ENCODE measurements at places on chromosomes 5 and 9. TPM values are rescaled to one million over a fixed set of nuclear protein-coding genes. Genes with fewer than 3 reads are reported as not detected.

DNA sequence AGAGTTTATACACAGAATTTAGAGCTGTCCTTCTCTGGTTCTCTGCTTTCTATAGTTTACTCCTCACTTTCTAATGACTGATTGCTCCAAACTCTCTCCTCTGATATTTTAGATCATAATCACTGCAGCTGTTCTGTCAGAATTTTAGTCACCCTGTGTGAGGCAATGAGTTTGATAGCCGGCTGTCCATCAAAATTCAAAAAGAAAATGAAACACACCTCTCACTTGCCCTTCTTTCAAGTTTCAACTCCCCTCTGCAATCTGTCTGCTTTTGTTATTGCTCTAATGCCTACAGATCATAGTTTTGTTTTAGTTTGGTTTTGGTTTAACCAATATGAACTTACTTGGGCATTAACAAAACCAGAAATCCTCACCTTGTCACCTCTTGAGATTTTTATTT is 23.3 kb upstream of the ABLIM3 start:
- no peak for DNase-seq
- H3K27me3 ChIP-seq, result no peaks in the 10 kb centered on the region
- no peak overlapping the region for H3K4me3 ChIP-seq
- no peak overlapping the region for H3K27ac ChIP-seq
- H3K4me1 ChIP-seq, result no peaks in the 10 kb centered on the region

- no peak for DNase-seq
- H3K4me1 ChIP-seq, result peaks cover 19% of the 10 kb centered on the region
- no peaks in the 10 kb centered on the region for H3K36me3 ChIP-seq
- no peak overlapping the region for H3K4me3 ChIP-seq
- H3K27ac ChIP-seq, result no peak overlapping the region
These were observed 13.4 kb downstream of the PWWP2A start for GRCh38 chr5:160105686-160106360.

GRCh38 chr5:181280251-181280762 is 19.4 kb upstream of the TRIM52 start:
- no peak overlapping the region for H3K4me3 ChIP-seq
- H3K27me3 ChIP-seq, result no peaks in the 10 kb centered on the region
- H3K4me1 ChIP-seq, result no peaks in the 10 kb centered on the region
- no peaks in the 10 kb centered on the region for H3K36me3 ChIP-seq
- no peak for DNase-seq

- DNase-seq, result no peak
- no peak overlapping the region for H3K4me3 ChIP-seq
- H3K36me3 ChIP-seq, result no peaks in the 10 kb centered on the region
- H3K4me1 ChIP-seq, result peaks cover 32% of the 10 kb centered on the region
These were observed 39.8 kb upstream of the FUBP3 start for GRCh38 chr9:130539420-130540223.

GRCh38 chr5:1868886-1869475 is 13.7 kb downstream of the IRX4 start:
- no peak overlapping the region for H3K4me3 ChIP-seq
- DNase-seq, result no peak
- H3K4me1 ChIP-seq, result no peaks in the 10 kb centered on the region
- H3K27me3 ChIP-seq, result no peaks in the 10 kb centered on the region
- H3K27ac ChIP-seq, result no peak overlapping the region
- H3K36me3 ChIP-seq, result no peaks in the 10 kb centered on the region

DNA sequence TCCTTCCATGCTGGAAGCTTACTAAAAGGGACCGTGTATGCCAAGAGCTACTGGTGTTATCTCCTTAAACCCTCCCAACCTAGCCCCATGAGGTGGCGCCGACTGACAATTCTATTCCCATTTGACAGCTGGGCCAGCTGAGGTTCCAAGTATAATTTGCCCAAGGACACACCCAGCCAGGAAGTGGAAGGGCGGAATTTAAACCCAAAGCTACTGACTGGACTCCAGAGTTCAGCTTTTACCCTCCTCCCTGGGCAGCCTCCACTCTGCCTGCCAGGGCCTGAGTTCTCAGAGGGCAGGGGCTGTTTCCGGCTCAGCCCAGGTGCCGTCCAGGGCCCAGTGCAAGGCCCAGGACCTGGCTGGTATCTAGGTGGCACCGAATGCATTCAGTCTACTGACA is 71.8 kb downstream of the C9orf50 start:
- no peaks in the 10 kb centered on the region for H3K36me3 ChIP-seq
- peak overlapping the region; percentile 88 for H3K27ac ChIP-seq
- H3K4me3 ChIP-seq, result peak overlapping the region; percentile 55
- H3K27me3 ChIP-seq, result no peaks in the 10 kb centered on the region
- DNase-seq, result no peak
- peaks cover 23% of the 10 kb centered on the region for H3K4me1 ChIP-seq

DNA sequence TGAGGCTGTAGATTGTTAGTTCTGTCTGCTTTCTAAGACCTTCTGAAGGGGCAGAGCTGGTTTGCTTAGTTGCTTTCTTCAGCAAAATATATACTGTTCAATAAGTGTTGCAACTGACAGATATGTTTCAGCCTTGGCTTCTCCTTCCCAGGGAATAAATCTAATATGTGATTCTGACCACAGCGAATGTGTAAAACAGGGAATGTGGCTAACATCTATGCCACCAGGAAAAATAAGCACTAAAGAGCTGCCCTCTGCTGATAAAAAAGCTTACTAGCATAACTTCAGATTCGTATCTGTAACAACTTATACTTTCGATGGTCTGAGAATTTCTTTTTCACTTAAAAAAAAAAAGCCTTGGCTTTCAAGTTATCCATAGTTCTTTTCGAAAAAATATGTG is 13.0 kb upstream of the OSMR start:
- no peak overlapping the region for H3K27ac ChIP-seq
- no peak overlapping the region for H3K4me3 ChIP-seq
- peaks cover 31% of the 10 kb centered on the region for H3K4me1 ChIP-seq

- no peak for DNase-seq
- H3K27ac ChIP-seq, result no peak overlapping the region
- no peak overlapping the region for H3K4me3 ChIP-seq
- no peaks in the 10 kb centered on the region for H3K4me1 ChIP-seq
- H3K27me3 ChIP-seq, result no peaks in the 10 kb centered on the region
- no peaks in the 10 kb centered on the region for H3K36me3 ChIP-seq
These were observed 68.1 kb downstream of the MEGF10 start for GRCh38 chr5:127358740-127359139.

DNA sequence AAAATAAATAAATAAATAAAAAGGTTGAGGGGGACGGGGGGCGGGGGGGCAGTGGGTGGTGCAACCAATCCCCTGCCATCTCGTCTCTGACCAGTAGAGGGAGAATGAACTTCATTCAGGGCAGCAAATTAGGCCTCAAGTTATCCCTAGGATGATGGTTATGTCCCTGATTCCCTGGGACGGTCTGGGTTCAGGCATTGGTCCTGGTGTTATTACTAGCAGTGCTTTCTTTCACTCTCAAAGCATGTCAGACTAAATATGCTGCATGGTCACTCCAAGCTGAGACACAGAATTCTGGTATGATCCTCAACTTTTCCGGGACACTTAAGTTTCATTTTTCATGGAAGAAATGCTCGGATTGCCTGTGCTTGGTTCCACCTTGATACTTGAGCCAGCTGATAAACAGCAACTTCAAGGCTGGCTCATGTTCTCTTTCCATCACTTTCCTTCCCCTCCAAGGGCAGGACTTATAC is 59.4 kb downstream of the DAP start:
- peaks cover 31% of the 10 kb centered on the region for H3K4me1 ChIP-seq
- no peak for DNase-seq
- H3K27me3 ChIP-seq, result no peaks in the 10 kb centered on the region
- no peaks in the 10 kb centered on the region for H3K36me3 ChIP-seq
- no peak overlapping the region for H3K4me3 ChIP-seq

DNA sequence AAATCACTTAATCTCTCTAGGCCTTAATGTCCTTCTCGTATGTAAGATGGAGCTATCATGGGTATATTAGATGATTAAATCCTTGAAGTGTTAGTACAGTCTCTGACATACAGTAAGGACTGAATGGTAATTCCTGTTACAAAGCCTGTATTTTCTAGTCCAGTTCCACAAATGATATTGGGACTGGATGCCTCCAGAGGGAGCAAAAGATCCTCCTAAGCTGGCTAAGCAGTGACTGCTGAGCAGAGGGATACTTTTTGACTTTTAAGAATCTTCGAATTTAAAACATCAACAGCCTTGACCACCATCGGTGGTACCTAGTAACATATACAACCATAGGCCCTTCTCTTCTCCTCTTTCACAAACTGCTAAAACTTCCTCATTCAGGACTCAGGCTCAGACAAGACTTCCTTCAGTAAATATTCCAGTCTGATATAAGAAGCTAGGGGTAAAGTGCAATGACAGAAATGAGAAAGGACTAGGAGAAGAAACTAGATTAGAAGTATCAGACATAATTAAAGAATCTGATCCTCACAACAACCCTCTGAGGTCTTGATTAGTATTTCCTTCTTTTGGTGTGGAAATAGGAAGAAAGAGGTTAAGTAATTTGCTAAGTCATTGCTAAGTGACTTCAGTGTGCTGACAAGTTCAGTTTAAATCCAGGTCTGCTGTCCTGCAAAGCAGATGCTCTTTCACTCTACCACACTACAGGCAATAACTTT is 13.9 kb downstream of the PTAR1 start:
- H3K27ac ChIP-seq, result no peak overlapping the region
- no peak overlapping the region for H3K4me3 ChIP-seq
- H3K4me1 ChIP-seq, result no peaks in the 10 kb centered on the region
- no peaks in the 10 kb centered on the region for H3K36me3 ChIP-seq
- no peak for DNase-seq

- no peaks in the 10 kb centered on the region for H3K36me3 ChIP-seq
- H3K4me3 ChIP-seq, result no peak overlapping the region
- no peaks in the 10 kb centered on the region for H3K27me3 ChIP-seq
- no peak overlapping the region for H3K27ac ChIP-seq
These were observed 297.7 kb downstream of the CSNK1G3 start for GRCh38 chr5:123809594-123810221.

DNA sequence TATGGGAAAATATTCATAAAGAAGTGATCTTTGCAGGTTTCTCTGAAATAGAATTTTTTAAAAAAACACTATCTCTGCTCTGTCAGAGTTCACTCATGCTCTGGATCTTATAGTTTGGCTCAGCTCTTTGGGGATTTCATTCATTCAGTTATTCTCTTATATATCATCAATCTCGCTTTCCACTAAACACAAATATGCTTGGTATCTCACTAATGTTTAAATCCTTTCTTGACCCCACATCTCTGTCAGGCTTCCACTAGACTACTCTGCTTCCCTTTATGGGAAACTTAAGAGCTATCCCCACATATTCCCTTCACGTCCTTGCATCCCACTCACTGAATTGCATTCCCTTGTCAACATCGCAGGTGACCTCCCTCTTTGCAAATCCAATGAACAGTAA is 396.1 kb downstream of the ENC1 start:
- no peaks in the 10 kb centered on the region for H3K36me3 ChIP-seq
- no peak for DNase-seq
- no peaks in the 10 kb centered on the region for H3K27me3 ChIP-seq
- no peak overlapping the region for H3K4me3 ChIP-seq

Gene PAPPA
- total RNA-seq, result 4.4 TPM

Gene GLRA1
- total RNA-seq, result not detected

Gene ARID3C
- total RNA-seq, result not detected

Gene ADGRV1
- total RNA-seq, result 10.6 TPM

Gene CCDC183
- total RNA-seq, result not detected

Gene WDR31
- 2.0 TPM for total RNA-seq

Gene KLF9
- total RNA-seq, result 98.5 TPM

Gene CARD6
- 12.3 TPM for total RNA-seq

Gene MEGF10
- 0.74 TPM for total RNA-seq
